ENCODE measurements at places on chromosomes 2 and 18.

DNA sequence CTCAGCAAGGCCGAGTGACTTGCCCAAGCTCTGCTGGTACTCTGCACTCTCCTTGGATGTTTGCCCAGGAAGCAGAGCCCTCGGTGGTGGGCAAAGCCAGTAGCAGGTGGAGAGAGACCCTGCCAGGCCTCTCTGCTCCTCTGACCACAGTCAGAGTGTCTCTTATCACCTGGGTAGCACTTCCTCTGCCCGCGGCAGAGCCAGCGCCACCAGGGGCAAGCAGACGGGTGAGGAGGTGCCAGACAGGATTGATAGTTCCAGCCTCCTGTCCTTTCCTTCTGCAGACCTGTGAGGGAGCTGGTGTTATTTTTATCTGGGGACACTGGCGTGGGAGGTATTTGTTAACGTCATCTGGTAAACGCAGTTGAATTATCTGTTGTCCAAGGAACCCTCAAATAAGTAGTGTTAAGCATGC lies 152.9 kb downstream of the SMAD7 start:
- DNase-seq, result peak; percentile 22

GRCh38 chr2:30629866-30630265 lies 177.4 kb downstream of the CAPN13 start:
- no peak for DNase-seq

DNA sequence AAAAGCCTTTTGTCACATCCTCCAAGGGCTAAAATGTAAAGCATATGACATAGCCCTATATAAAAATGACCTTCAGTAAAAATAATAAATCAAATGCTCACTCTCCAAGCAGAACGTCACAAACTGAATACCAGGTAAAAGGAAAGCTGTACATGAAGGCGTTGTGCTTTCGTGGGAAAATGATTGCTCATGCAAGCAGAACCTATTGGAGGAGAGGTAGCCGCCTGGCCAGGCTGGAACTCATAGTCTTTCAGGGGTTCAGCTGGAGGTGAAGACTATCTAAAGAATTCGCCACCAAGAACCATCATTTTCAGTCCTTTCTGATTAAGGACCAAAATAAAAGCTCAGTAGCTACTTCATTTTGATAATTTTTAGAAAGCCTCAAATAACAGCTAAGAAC lies 44.7 kb downstream of the ANKRD44 start:
- DNase-seq, result no peak

DNA sequence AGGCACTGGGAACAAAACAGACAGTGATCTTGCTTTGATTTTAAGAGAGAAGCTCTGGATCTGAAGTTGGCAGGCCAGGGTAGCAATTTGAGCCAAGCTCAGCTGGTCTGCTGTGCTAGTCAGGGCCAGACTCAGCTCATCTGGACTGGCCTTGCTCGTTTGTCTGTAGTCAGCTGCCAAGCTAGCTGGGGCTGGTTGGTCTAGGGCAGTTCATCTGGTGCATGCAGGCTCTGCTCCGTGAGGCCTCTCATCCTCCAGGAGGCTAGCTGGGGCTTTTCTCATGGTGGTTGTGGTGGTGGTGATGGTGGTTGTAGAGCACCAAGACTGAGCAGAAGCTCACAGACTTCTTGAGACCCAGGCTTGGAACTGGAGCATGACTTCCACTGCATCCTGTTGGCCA lies 10.3 kb downstream of the FBLN7 start:
- no peak for DNase-seq

- DNase-seq, result no peak
Observed at GRCh38 chr2:189260361-189260814, 80.8 kb upstream of the COL5A2 start.

DNA sequence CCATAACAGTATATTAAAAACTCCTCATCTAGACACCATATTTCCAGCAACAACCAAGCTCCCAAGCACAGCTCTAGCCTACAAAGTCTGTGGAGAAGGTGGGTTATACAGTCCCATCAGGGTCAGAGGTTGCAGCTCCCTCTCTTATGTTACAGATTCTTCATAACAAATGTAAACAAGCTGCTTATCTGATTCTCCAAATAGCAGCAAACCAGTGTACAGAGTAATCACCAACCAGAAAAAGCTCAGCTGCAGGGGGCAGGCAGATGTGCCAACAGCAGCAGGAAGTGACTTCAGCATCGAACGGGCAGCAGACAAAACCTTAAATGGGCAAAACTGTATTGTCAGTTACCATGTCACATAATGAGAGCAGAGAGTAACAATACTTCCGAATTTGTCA lies 52.9 kb upstream of the NABP1 start:
- DNase-seq, result no peak

DNA sequence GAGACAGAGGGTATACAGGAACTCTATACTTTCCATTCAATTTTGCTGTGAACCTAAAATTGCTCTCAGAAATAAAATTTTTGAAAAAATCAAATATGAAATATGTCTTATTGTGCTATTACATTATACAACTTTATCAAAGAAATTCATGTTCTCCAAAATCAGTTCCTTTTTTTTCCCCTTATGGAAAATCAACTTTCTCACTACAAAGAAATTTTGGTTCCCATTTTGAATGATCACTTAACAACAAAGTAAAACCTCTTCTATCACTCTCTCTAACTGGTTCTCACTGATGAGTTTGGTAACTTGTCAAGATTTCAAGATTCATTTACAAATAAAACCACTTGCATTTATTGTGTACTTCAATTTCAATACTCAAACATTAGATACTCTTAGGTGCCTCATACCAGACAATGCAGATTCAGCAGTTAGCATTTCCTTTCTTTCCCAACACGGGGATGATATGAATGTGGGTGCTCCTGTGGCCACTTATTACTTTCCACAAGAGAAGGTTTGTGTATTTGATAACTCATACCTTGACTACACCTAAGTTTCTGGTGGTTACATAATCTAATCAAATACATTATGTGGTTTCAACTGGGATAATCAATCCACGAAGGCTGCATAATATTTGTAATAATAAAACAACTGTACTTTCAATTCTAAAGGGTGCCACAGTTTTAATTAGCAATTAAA lies 6.4 kb downstream of the PSME4 start:
- DNase-seq, result no peak

GRCh38 chr2:212109217-212109616 lies 429.4 kb downstream of the ERBB4 start:
- no peak for DNase-seq

DNA sequence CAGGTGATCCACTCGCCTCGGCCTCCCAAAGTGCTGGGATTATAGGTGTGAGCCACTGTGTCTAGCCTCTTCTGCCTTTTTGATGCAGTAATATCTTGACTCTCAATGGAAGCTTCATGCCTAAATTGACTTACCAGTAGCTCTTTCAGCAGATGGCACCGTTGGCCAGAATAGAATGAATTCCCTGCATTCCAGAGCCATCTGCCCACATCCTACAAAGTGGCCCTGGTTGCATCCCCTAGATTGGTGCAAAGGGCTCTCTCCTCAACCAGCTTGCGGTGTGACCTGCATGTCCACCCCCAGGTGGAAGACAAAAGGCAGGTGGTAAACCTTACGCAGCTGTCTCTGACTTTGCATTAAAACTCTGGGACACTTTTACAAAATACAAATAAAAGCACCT lies 4.4 kb upstream of the PARD6G start:
- no peak for DNase-seq

DNA sequence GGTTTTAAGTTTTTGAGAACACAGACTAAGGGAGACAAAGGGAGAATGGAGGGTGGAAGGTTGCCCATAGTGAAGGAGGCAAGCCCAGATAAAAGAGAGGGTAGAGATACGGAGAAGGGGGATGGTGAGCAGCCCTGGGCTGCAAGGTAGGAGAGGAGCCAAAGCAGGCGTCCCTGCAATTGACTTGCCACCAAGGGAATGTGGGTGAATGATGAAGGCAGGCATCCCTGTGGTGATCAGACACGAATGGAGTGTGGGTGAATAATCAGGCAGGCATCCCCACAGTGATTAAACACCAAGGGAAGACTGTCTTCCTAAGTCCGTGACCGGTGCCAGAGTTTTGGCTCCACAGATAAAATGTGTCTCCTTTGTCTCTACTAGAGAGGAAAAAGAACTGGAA lies 16.5 kb upstream of the ALPK2 start:
- no peak for DNase-seq

DNA sequence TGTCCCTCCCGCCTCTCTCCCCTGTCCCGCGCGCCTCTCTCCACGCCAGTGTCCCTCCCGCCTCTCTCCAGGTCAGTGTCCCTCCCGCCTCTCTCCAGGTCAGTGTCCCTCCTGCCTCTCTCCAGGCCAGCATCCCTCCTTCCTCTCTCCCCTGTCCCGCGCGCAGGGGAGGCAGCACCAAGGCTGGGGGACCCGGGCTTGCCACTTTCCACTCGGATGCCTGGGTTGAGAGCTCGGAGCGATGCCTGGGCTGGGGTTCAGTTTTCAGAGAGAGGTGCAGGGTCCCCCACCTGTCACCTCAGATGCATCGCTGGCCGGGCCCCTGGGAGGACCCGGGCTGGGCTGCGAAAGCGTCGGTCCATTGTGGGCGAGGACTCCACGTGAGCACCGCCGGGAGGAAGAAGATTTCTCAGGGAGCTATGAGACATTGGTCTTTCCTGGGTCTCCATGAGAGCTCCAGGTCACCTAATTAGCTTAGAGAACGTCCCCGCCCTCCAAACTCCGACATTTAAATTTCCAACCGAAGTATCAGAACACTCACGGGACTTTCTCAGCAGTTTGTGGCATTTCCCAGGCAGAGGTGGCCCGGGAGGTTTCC lies 2.1 kb downstream of the FBLN7 start:
- no peak for DNase-seq

DNA sequence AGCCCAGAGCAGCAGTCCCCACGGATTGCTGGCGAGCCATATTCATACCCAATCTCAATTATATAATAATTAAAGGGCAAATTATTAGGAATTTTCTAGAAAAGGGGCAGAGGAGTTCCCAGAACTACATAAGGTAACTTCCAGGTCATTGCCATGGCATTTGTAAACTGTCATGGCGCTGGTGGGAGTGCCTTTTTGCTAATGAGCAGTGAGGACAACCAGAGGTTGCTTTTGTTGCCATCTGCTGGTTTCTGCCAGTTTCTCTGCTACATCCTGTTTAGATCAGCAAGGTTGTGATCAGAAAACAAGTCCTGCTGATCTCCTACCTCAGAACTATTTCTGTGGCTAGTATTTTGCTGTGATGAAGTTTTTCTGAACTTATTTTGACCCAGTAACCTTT lies 159.8 kb upstream of the PIEZO2 start:
- no peak for DNase-seq

GRCh38 chr18:22324191-22325131 lies 93.3 kb downstream of the CTAGE1 start:
- no peak for DNase-seq

- DNase-seq, result no peak
Observed at GRCh38 chr2:47771211-47771610, 11.7 kb upstream of the MSH6 start.

- no peak for DNase-seq
Observed at GRCh38 chr2:169131587-169132512, 62.5 kb downstream of the DHRS9 start.

DNA sequence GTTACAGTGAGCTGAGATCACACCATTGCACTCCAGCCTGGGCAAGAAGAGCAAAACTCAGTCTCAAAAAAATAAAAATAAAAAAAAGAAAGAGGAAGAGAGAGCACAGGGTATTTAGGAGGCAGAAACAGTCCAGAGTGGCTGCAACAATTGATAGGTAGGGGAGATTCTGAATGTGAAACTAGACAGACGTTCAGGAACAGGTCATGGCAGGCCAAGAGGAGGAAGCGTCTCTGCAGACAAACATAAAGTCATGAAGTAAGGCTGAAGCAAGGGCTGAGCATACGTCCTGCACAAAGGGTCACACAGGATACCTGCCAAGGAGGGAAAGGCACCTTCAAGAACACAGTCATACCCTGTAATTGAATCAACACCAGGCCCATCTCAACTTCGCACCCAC lies 64.1 kb upstream of the ZNF532 start:
- no peak for DNase-seq

GRCh38 chr18:9612977-9613376 lies 1.4 kb downstream of the PPP4R1 start:
- no peak for DNase-seq

DNA sequence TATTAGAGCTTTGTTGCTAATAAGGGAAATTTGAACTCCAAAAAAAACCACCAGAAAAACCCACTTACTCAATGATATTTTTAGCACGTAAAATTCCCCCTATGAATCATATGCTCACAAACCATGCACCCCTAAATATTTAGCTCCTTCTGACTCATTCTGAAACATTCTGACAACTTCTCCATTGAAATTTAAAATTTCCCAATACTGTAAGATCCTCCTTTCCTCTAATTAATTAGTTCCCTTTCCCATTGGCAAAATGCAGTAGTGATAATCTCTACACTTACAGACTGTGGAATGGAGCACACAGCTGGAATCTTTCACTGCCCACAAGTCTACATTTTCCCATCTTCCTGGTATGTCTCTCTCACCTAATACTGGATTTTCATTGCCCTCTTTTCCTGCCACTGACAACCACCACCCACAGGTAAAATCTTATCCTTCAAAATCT lies 215.8 kb upstream of the ACVR2A start:
- DNase-seq, result no peak

GRCh38 chr2:97914691-97915213 lies 81.0 kb downstream of the TMEM131 start:
- no peak for DNase-seq

- peak; percentile 81 for DNase-seq
Observed at GRCh38 chr18:9137168-9138066, 836 bp downstream of the ANKRD12 start.

DNA sequence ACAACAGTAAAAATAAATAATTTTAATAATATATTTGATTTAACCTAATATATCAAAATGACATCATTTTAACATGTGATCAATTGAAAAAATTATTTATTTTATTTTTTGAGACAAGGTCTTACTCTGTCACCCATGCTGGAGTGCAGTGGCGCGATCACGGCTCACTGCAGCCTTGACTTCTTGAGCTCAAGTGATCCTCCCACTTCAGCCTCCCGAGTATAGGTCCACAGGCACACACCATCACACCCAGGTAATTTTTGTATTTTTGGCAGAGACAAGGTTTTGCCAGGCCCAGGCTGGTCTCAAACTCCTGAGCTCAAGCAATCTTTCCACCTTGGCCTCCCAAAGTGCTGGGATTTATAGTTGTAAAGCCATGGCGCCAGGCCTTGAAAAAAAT lies 126.7 kb upstream of the COPS8 start:
- no peak for DNase-seq

DNA sequence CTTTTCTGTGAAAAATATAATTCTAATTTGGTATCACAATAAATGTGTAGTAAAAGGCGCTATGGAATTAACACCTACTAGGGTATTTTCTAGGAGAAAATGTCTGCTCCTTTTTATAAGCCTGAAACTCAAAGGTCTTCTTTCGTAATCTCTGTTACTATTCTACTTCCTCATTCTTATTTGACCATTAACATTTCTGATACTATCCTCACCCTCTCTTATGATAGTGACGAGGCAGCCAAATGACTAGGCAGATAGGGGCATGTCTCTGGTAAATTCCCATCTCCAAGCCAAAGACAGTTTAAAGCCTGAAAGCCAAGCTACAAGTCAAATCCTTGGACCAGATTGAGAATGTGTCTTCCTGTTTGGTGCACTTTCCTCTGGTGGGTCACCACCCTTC lies 251.7 kb downstream of the LRRTM4 start:
- DNase-seq, result no peak

- DNase-seq, result no peak
Observed at GRCh38 chr2:113046465-113046864, 6.2 kb downstream of the IL36B start.
